ENCODE measurements at places on chromosomes 13 and 19. TPM values are rescaled to one million over a fixed set of nuclear protein-coding genes. Genes with fewer than 3 reads are reported as not detected.
A peak's percentile ranks its signal among the peaks of the same experiment; 100 is the strongest.

DNA sequence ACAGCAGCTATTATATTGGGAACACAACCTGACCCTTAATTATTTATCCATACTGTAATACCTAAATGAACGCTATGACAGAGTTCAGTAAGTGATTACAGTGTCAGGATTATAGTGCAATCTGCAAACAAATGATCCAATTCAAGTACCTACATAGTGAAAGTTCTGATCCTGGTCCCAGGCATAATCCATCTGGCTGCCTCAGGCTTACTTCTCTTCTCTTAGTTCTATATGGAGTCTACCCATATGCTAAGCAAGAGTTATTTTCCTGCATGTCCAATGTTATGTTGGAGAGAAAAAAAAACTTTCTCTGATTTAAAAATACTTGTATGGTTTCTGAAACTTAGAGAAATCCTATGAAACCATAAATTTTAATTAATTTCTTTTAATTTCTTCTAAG lies 1487.7 kb upstream of the SLC10A2 start:
- H3K4me3 ChIP-seq: no peak overlapping the region
- no peak for DNase-seq
- no peak overlapping the region for H3K27ac ChIP-seq
- H3K36me3 ChIP-seq: no peaks in the 10 kb centered on the region
- no peaks in the 10 kb centered on the region for H3K4me1 ChIP-seq

SPRED3 gene
- 1.3 TPM for total RNA-seq

GRCh38 chr13:49502954-49503353 lies 7.2 kb downstream of the PHF11 start:
- peaks cover 27% of the 10 kb centered on the region for H3K4me1 ChIP-seq
- H3K4me3 ChIP-seq: no peak overlapping the region
- no peak overlapping the region for H3K27ac ChIP-seq
- peaks cover 52% of the 10 kb centered on the region for H3K36me3 ChIP-seq
- no peaks in the 10 kb centered on the region for H3K27me3 ChIP-seq

TMEM59L gene
- total RNA-seq: not detected

GRCh38 chr19:16297575-16298178 lies 26.9 kb upstream of the KLF2 start:
- no peaks in the 10 kb centered on the region for H3K4me1 ChIP-seq
- no peak for DNase-seq
- H3K4me3 ChIP-seq: no peak overlapping the region
- no peak overlapping the region for H3K27ac ChIP-seq

CPB2 gene
- not detected for total RNA-seq

PNMA8C gene
- total RNA-seq: 0.08 TPM

DNA sequence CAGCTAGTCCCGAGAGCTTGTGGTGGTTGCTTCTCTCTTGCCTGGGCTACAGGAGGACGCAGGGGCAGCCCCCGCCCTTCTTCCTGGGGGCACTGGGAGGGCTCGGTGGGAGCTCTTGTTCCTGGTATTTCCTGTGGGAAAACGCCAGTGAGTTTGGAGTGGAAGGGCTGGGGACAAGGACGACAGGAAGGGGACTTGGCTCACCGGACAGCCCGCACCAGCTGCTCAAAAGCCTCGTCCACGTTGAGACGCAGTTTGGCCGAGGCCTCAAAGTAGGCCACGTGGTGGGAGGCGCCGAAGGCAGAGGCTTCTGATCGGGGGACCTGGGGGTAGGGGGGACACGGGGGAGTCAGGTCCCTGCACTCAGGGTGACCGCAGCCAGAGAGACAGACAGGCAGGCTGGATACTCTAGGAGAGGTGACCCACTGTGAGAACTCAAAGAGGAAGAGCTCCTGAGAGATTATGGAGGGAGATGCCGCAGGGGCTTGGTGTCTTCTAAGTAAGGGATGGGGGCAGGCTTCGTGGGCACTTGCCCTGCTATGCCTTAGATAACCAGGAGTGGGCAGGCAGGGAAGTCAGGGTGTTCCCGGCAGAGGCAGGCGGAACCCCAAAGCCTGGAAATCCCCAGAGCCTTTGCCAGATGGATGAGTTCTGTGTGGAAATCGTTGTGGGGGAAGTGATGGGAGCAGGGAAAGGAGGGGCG lies 4.3 kb downstream of the RRAS start:
- H3K4me3 ChIP-seq: no peak overlapping the region
- peaks cover 4% of the 10 kb centered on the region for H3K27me3 ChIP-seq
- H3K4me1 ChIP-seq: peaks cover 24% of the 10 kb centered on the region
- no peak for DNase-seq
- H3K36me3 ChIP-seq: peaks cover 2% of the 10 kb centered on the region

GRCh38 chr19:58150328-58150921 lies at the start of gene ZNF329:
TSS of gene ZNF329 (minus strand) at chr19:58150789. CDS start at chr19:58129503, 21,286 bp downstream.
- H3K4me3 ChIP-seq: peak within 1 kb of the TSS; percentile 84
- peak; percentile 93 for DNase-seq
- H3K36me3 ChIP-seq: peaks cover 26% of the 10 kb centered on the region
- peaks cover 20% of the 10 kb centered on the region for H3K4me1 ChIP-seq

ZNF730 gene
- 1.3 TPM for total RNA-seq

- H3K27me3 ChIP-seq: peaks cover 36% of the 10 kb centered on the region
- no peak overlapping the region for H3K27ac ChIP-seq
- no peak for DNase-seq
- no peaks in the 10 kb centered on the region for H3K36me3 ChIP-seq
- peaks cover 7% of the 10 kb centered on the region for H3K4me1 ChIP-seq
These were observed 36.3 kb upstream of the FLT1 start for GRCh38 chr13:28531077-28531844.

GRCh38 chr13:33204130-33204927 lies 81.2 kb downstream of the STARD13 start:
- H3K4me3 ChIP-seq: no peak overlapping the region
- H3K27me3 ChIP-seq: peaks cover 6% of the 10 kb centered on the region
- H3K4me1 ChIP-seq: peaks cover 28% of the 10 kb centered on the region
- no peak overlapping the region for H3K27ac ChIP-seq
- DNase-seq: no peak

- H3K4me1 ChIP-seq: peaks cover 45% of the 10 kb centered on the region
- H3K27me3 ChIP-seq: peaks cover 31% of the 10 kb centered on the region
- peak; percentile 68 for DNase-seq
- H3K36me3 ChIP-seq: no peaks in the 10 kb centered on the region
These were observed 20.4 kb downstream of the LMTK3 start for GRCh38 chr19:48490981-48491792.

DNA sequence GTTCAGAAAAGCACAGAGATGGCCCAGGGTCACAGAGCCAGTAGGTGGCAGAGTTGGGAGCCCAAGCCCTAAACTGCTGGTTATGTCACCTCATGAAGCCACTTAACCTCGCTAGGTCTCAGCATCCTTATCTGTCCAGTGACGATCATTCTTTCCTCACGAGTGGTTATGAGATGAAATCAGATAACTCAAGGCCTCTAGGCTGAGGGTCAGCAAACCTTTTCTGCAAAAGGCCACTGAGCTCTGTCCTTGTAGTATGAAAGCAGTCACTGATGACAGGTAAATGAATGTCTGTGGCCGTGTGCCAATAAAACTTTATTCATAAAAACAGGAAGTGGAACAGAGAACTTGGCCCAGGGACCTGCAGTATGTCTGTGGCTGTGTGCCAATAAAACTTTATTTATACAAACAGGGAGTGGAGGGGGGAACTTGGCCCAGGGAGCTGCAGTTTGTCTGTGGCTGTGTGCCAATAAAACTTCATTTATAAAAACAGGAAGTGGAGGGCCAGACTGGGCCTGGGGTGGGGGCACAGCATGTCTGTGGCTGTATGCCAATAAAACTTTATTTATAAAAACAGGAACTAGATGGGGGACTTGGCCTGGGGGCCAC lies 71.2 kb downstream of the GNG7 start:
- H3K27ac ChIP-seq: peak overlapping the region; percentile 30
- no peak for DNase-seq
- H3K4me3 ChIP-seq: no peak overlapping the region
- peaks cover 30% of the 10 kb centered on the region for H3K4me1 ChIP-seq

- DNase-seq: no peak
- peaks cover 45% of the 10 kb centered on the region for H3K36me3 ChIP-seq
- no peak overlapping the region for H3K4me3 ChIP-seq
- no peak overlapping the region for H3K27ac ChIP-seq
- peaks cover 2% of the 10 kb centered on the region for H3K4me1 ChIP-seq
- no peaks in the 10 kb centered on the region for H3K27me3 ChIP-seq
These were observed 113.2 kb downstream of the MYCBP2 start for GRCh38 chr13:77213644-77214043.

- no peak for DNase-seq
- no peaks in the 10 kb centered on the region for H3K36me3 ChIP-seq
- H3K27ac ChIP-seq: no peak overlapping the region
- no peaks in the 10 kb centered on the region for H3K27me3 ChIP-seq
- H3K4me1 ChIP-seq: no peaks in the 10 kb centered on the region
These were observed 126.3 kb downstream of the KCTD12 start for GRCh38 chr13:76759877-76760276.

GRCh38 chr19:34178274-34178610 lies 5.9 kb downstream of the LSM14A start:
- peak overlapping the region; percentile 11 for H3K27ac ChIP-seq
- H3K36me3 ChIP-seq: peaks cover 66% of the 10 kb centered on the region

- no peaks in the 10 kb centered on the region for H3K36me3 ChIP-seq
- DNase-seq: no peak
- H3K27ac ChIP-seq: no peak overlapping the region
- H3K4me3 ChIP-seq: no peak overlapping the region
- H3K27me3 ChIP-seq: peaks cover 13% of the 10 kb centered on the region
These were observed 137.1 kb downstream of the SLC7A1 start for GRCh38 chr13:29458419-29458818.

GRCh38 chr19:42124386-42124901 lies 7.8 kb downstream of the POU2F2 start:
- peaks cover 15% of the 10 kb centered on the region for H3K36me3 ChIP-seq
- H3K4me3 ChIP-seq: no peak overlapping the region
- H3K4me1 ChIP-seq: peaks cover 65% of the 10 kb centered on the region
- no peak for DNase-seq

- no peak overlapping the region for H3K27ac ChIP-seq
- no peak for DNase-seq
- H3K27me3 ChIP-seq: no peaks in the 10 kb centered on the region
These were observed 171.4 kb downstream of the OXGR1 start for GRCh38 chr13:96822895-96823294.
